ENCODE measurements at places on chromosomes 16 and 17.
A peak's percentile ranks its signal among the peaks of the same experiment; 100 is the strongest.

DNA sequence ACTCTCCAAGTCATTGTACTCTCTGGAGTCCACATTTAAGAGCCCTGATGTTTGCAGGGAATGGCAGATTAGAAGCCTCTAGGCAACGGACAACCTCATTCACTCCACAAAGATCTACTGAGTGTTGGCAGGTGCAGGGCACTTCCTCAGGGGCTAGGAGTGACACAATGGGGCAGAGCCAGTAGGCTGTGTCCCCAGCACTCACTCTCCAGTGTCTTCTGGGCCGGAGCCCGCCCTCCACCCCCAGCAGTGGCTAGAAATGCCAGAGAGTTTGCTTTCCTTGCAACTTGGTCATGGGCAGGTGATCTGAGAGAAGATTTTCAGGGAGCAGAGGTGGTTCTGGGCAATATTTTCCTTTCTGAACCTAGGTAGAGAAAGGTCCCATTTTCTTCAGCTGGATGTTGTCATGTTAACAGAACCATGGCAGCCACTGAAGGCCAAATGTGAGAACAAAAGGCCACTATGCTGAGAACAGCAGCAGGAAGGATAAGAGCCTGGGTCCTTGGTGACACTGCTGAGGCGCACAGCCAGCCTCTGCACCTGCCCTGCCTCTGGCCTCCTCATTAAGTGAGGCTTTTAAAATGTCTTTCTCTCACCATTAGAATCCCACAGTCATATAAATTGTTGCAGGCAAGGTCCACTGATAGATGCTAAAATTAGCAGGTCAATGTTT lies 96.2 kb downstream of the USP31 start:
- no peak for DNase-seq

DNA sequence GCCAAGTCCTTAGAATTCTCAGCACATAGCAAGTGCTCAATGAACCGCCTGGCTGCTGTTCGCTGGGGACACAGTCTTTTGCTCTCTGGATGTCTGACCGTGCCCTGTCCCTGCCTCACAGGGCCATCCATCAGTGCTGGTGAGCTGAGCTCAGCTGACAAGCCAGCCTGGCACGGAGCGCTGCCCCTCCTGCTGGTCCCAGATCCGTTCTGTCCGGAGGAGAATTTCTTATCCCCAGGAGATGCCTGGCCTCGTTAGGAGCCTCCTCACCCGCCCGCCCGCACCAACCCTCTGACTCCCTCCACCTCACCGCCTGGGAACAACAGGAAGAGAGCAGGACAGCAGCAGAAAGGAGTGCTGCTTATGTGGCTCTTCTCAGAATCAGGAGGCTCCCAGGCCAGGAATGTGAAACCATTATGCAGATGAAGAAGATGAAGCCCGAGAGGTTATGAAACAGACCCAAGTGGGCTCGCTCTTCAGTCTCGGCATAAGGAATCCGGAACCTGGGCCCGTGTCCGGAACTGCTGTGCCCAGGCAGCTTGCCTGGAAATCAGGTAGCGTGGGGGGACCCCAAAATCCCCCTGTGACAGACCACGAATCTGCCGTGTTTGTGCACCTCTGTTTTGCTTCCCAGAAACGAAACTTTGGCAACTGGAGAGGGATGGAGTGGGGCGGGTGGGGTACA lies 28.8 kb upstream of the RMI2 start:
- DNase-seq = no peak

DNA sequence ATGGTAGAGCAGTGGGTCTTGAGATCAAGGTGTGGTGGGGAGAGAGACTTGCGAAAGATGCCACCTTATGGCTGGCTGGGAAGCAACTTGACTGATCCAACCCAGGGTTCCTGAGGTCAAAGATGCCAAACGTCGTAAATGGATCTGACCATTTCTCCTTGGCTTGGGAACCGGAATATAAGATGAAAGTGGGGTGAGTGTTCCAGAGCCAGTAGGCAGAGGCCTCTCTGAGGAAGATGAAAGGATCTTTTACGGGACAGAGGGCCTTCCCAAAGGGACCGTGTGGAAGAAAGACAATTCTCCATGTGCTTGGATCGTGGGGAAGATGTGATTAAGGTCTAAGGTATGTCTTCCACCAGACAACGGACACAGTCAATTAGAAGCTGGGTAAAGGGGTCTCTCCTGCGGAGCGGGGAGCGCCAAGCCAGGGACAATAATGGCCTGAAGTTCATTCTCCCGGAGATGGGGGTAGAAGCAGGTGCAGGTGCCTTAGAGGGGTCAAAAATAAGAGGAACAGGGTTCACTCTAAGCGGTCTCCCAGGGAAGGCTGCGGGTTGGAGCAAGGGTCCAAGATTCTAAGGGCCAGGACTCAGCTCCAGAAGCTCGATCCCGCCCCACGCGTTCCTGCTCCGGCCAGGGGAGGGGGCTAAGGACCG lies 800 bp downstream of the FXR2 start:
- peak; percentile 67 for DNase-seq

DNA sequence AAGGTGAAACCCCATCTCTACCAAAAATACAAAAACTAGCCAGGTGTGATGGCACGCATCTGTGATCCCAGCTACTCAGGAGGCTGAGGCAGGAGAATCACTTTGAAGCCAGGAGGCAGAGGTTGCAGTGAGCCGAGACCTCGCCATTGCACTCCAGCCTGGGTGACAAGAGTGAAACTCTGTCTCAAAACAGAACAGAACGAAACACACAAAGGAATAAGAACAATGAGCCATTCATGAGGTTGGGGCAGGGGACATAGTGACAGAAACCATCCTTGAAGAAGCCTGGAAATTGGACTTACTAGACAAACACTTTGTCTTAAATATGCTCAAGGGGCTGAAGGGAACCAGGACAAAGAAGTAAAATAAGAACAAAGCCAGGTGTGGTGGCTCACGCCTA lies 39.4 kb downstream of the WDR45B start:
- no peak for DNase-seq

DNA sequence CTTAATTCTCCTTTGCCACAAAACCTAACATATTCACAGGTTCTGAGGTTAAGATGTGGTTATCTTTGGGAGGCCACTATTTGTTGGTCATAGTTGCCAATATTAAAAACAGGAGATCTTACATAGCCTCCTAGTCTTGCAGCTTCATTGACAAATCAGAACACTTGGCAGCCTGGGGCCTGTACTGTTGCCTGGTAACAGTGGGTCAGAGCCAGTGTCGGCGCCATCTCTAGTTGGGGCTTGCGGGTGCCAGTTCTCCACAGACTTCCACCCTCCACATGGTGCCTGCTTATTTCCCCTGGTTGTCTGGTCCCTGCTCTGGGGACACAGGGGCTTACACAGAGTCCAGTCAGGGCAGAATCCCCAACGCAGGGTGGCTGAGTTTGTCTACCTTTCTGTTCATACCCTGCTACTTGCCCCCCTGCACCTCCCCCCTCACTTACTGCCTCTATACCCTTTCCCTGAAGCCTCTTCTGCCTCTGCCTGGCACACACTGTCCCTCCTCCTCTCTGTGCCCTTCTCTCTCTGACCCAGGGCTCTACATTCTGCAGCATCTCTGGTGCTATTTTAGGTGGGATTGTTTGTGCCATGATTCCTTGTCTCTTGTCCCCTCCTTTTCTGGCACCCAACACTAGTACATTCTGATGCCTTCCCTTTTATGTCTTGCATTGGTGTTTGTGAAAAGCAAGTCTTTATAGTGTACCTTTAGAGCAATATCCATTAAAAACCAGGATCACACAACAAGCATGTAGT lies 13.4 kb downstream of the EPN2 start:
- DNase-seq = no peak

DNA sequence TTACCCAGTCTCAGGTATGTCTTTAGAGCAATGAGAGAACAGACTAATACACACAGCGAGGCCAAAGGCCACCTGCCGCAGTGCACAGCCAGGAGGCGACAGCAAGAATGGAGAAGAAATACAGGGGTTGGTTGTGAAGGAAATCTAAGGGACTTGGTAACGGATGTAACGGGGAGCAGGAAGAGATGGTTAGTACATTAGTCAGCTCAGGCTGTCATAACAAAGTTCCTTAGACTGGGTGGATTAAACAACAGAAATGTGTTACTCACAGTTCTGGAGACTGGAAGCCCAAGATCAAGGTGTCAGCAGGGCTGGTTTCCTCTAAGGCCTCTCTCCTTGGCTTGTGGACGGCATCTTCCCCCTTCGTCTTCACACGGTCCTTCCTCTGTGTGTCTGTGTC lies 47.1 kb downstream of the TVP23C start:
- peak; percentile 77 for DNase-seq

DNA sequence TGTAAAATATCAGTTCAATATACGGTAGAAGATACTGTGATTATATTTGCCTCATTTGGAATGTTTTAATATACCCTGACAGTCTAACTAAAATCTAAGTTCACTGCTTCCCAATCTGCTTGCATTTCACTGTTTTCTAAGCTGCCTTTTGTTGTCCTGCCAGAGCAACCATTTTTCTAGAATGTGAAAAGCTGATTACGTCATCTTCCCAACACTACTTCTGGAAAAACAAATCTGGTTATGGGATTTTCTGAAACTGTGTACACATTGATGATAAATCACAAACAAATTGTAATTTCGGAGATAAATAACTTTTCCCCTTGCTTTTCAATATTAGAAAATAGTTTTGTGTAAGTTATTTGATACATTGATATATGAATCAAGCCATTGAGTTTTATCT lies 1529.0 kb downstream of the CDH11 start:
- DNase-seq = no peak
